Stimulated activated CD8-positive, alpha-beta memory T cell treated with anti-CD3 and anti-CD28 coated beads, Interleukin-15, amount 100 ng/mL, for 1 hour (primary cell): ENCODE measurements at places on chromosomes 11 and 22.

DNA sequence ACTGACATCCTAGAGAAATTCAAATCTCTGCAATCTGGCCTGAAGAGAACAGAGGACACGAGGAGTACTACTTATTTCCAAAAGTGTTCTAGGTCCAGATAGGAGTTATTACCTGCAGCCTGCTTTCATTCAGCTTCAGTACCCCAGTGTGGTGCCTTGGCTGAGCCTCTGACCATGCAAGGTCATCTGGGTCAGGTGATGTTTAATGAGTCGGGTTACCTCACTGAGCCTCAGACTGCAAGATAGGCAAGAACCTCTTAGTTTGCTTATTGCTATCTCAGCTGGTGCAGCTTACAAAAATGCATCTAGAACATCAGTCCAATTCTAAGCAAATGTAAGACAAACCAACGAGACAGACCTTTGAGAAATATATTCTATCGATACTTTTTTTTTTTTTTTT, 9.5 kb upstream of the NF2 start:
- no peak for DNase-seq

GRCh38 chr11:24324211-24324610, 172.6 kb upstream of the LUZP2 start:
- DNase-seq: no peak

GRCh38 chr11:57426929-57427726, at the start of gene SLC43A3:
Gene SLC43A3, minus strand, starts transcription at chr11:57427121. Its CDS starts 949 bp downstream, at chr11:57426172.
- peak; percentile 28 for DNase-seq

DNA sequence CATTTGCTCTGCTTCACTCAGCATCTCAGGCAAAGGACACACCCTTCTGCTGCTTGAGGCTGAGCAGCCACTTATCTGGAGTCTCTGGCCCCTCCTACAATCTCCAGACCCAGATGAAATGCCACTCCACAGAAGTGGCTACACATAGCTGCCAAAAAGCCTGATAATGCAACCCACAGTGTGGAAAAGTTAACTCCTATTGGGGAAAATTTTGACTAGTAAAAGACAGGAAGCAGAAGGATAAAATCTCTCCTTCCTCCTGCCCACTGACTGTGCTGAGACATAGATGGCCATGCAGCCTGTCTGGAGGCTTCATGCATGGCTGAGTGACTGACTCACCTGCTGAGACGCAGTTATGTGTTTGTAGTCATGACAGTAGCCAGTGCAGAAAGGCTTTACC, 92.3 kb upstream of the TEAD1 start:
- no peak for DNase-seq

GRCh38 chr11:64810891-64811272, 531 bp upstream of the MEN1 start:
- DNase-seq: no peak

DNA sequence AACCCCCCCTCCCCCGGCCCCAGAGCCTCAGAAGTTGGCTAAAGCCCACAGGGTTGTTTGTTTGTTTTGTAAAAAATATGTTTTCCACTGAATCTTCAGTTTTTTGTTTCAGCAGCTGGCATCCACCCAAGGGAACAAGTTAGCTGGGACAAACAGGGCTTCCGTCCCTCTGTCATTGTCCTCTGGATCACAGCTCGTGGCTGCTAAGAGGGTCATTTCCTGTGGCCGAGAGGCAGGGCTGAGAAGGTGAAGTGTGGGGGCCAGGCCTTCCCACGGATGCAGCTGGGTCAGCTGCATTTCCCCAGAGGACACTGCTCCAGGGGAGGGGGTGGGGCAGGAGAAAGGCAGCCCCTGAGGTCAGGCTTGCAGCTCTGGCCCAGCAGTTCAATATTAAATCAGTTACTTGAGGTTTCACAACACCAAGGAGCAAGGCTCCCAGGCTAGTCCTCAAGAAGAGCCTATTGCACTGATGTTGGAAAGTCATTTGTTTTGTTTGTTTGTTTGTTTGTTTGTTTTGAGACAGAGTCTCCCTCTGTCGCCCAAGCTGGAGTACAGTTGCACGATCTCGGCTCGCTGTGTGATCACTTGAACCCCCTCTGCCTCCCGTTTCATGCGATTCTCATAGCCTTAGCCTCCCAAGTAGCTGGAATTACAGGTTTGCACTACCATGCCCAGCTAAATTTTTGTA, 34.4 kb upstream of the SMTN start:
- DNase-seq: no peak

DNA sequence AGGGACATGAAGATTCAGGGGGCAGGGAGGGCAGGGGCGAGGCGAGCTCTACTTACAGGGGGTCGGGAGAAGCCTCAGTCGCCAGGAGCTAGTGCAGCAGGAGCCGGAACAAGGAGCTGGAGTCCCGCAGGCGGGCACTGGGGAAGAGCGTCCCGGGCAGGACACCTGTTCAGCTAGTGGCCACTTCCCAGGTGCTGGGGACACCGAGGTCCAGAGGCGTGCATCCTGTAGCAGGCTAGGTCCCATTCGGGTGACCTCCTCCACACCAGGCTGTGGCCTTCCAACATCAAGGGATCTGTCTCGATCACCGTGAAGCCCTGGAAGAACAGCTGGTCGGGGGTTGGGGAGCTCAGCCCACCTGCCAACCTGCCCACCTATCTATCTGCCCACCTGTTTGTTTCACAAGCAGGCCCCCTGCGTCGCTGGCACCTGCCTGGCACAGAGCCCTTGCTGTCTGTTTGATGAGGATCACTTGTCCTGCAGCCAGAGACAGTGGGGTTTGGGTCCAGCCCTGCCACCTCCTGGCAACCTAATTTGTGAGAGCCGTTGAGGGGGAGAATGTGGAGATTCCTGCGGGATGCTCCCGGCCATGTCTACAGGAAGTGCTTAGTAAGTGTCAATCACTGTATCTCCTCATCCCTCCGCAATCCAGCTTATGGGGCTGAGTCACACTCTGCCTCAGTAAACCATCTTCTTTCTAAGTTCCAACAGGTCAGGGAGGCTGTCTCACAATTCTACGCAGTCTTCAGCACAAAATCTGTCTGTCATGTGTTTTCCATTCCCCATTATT, 940.9 kb downstream of the BRD1 start:
- no peak for DNase-seq

- DNase-seq: no peak
Measured at GRCh38 chr11:114796954-114797721, 118.8 kb downstream of the NXPE2 start.

DNA sequence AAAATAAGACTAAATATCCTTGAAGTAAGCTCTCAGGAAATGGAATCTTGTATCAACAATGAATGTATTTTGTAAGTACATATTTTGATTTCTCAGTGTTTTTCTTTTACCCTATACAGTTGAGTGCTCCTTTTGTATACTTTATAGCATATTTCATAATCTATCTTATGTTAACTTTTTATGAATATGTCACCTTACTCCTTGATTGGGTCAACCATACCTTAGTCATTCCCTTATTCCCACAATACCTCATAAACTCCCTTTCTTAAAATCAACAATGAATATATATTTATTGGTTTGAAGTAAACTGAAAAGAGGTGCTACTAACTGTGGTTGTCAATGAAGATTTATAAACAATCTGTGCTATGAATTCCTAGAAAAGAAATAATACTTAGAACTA, 686.2 kb downstream of the METTL15 start:
- DNase-seq: no peak

DNA sequence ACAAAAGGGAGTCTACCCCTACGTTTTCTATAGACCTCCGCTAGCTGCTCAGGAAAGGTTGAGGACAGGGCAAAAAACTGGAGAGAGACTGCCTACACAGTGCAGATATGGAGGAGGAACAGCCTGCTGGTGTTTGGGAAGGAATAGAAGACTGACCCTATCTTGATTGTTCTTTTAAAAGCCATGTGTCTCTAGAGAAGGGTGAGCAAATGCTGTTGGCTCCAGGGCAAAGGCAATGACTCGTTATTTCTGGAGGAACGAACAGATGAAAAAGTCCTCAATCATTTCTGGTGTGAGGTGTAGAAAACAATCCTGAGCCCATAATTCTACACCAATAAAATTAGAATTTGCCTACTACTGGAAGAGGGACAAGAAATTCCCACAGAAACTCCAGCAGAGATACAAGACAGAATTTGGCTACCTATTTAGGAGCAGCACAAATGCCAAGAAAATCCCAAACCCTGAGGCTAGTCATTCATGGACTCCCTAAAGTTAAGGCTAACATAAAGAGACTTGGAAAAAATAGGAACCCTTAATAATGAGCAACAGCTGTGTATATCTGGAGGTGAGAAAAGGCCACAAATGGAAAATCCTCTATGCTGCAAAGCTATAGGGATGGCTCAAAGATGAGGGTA, 1206.3 kb upstream of the CNTN5 start:
- no peak for DNase-seq

DNA sequence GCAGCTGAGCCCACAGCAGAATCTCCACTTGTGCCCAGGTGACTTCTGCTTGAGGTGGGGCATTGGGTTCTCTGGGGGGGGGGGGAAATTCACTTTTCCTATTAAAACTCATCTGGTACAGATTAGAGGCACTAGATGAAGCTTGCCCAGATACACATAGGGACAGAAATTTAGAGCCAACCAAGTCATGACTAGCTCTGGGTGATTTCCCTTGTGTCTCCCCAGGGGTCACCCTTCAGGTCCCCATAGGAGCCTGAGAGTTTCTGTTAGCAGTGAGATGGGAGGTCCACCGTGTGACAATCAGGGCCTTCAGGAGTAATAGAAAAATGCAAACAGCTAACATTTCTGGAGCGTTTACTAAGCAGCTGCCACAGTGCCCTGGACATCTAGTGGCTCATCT, 77.0 kb downstream of the NAT10 start:
- no peak for DNase-seq

- no peak for DNase-seq
Measured at GRCh38 chr22:27896245-27896644, 22.8 kb downstream of the PITPNB start.

DNA sequence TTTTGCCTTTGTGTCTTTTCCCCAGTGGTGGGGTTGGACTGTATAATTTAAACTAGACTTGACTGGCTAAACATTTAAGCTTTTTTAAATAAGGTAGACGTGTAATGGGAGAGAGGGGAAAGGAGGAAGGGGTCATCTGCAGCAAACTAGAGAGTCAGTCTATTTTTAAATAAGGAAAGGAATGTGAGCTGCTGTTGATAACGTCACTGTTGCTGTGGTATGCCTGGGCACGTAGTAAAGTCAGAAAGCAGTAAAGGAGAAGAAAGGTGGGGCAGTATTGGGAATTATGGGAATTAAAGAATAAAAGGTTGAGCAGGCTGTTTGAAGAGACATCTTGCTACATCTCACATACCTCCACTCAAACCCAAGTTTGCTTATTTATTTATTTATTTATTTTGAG, 80.4 kb upstream of the FSHB start:
- DNase-seq: no peak

DNA sequence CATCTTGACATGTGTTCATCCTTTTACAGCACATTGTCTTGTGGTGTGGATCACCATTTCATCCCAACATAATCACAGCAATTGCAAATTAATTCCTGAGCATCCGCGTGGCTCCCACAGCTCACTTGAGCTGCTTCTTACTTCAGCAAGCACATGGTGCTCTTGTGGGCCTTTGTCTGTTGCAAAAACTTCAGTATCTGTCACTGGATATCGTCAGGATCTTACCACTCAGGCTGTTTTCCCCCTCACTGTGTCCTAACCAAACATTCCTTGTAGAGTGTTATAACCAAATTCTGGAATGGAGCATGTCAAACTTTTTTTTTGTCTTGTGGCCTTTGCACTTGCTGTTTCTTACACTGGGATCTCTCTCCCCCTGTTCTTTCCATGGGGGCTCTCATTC, 683.1 kb upstream of the ARHGAP42 start:
- no peak for DNase-seq

DNA sequence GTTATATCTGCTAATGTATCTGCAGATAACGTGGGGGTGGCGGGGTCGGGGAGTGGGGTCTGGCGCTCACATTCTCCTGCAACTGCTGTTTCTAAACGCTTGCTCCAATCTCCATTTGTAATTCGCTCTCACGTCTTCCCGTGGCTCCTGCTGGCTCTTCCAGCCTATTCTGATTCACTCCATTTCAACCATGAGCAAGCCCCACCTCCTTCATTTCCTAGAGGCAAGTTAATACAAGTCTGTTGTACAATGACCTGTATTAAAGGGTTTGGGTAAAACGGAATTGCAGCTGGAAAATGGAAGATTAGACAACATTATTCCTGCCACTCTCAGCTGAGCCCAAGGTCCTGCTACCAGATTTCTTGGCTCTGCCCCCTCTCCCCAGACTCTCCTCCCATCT, 132.3 kb downstream of the CSNK2A3 start:
- DNase-seq: no peak

GRCh38 chr11:9075556-9075955, 15.8 kb downstream of the SCUBE2 start:
- no peak for DNase-seq

- no peak for DNase-seq
Measured at GRCh38 chr11:77201991-77202841, 74.2 kb downstream of the MYO7A start.

- no peak for DNase-seq
Measured at GRCh38 chr22:27107824-27108223, 450.4 kb downstream of the MIAT start.

- DNase-seq: no peak
Measured at GRCh38 chr11:11122749-11123148, 230.3 kb downstream of the CSNK2A3 start.

DNA sequence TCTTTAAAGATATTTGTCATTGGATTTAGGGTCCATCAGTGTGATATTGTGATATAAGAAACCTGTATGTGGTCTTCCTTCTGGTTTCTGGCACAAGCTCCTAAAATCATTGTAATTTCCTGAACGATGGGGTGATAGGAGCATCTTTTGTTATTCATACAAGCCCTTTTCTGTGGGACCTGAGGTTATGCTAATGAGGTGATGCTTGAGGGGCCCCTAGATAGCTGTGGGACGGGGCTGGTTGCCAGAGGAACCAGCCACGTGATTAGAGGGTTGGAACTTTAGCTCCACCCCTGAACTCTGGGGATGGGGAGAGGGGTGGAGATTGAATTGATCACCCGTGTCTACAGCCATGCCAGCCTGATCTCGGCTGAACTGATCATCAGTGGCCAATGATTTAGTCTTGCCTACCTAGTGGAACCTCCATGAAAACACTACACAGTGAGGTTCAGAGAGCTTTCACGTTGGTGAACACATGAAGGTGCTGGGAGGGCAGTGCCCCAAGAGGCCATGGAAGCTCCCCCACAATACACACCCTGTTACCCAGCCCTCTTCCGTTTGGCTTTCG, 62.8 kb downstream of the BCR start:
- peak; percentile 41 for DNase-seq

DNA sequence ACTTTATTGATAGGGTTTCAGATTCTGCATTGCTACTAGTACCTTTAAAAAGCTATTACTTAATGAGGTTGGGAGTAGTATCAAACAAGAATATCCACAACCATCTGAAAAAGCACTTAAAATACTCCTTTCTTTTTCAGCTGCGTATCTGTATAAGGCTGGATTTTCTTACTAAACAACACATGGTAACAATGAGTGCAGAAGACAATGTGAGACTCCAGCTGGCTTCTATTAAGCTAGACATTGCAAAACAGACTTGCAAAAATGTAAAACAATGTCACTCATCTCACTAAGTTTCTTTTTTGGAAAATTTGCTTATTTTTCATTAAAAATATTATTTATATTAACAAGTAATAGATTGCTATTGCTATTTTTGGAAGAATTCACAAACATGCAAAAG, 132.6 kb downstream of the WNT11 start:
- DNase-seq: no peak
